Activated CD4-positive, alpha-beta T cell treated with anti-CD3 and anti-CD28 coated beads, Interleukin-2, amount 50 U/mL, for 1 hour (primary cell): ENCODE measurements at places on chromosomes 3 and 15.

- no peak for DNase-seq
Measured at GRCh38 chr3:94185753-94186152, 122.9 kb downstream of the NSUN3 start.

GRCh38 chr3:190130696-190131095 lies 10.0 kb upstream of the P3H2 start:
- no peak for DNase-seq

- DNase-seq = no peak
Measured at GRCh38 chr15:36415643-36416042, 163.8 kb upstream of the CDIN1 start.

DNA sequence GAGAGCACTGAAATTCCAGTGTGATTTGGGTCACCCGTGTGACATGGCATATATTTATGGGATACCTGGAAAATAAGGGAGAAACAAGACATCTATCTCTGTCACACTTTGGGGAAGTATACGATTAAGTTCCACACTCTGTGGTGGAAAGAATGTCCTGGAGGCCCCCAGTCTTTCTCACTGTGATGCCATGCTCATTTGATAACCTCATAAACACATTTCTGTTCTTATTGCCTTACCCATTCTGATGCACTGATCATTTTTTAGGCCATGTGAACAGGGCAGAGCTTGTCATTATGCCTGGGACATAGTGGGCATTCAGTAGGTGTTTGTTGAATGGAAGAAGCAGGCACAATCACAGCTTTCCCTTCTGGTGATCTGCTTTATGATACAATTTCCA lies 349.4 kb upstream of the TPRG1 start:
- no peak for DNase-seq

DNA sequence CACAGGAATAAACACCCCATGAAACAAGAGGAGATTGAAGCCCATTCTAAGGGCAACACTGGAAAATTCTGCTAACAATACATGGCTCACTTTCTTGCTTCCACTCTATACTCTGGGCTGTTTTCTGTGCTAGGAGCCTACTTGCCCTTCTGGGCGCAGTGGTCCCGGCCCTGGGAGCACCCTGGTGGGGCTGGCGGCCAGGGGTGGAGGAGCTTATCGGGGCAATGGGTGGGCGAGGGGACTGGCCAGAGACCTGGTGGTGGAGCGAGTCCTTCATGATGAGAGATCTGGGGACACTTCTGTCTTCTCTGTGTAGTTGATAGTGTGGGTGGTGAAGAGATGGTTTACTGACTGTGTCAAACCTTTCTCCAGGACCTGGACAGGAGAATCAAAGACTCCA lies 1128.5 kb downstream of the TBL1XR1 start:
- no peak for DNase-seq

DNA sequence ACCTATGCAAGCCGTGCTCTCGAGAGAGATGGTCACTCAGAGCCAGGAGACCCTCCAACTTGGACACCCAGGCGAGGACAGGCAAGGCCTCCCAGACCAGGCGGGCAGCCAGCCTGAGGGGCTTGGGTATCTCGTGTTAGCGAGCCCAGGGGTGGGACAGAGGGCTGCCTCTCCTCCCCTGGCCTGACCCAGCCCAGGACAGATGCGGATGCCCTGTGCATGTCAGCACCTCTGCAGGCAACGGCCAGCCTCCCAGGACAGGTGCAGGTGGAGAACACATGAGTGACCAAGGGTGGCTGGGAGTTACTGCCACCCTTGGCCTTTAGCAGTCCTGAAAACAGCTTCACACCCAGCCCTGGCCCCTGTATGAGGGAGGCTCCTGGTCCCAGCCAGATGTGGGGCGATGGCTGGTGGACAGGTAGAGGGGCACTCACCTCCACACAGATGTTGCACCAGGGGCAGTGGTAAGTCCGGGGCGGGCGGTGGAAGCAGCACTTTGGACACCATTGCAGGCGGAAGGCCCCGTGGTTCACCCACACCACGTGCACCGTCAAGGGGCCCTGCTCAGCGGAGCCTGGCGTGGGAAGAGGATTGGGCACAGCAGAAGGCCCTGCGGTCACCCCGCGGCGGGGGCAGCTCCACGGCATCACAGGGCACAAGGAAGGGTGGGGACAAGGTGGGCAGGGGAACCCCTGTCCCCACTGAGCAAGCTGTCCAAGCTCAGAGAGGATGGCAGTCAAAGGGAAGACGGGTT lies 2.1 kb downstream of the ZDHHC19 start:
- DNase-seq = no peak
